ENCODE measurements at places on chromosomes 4 and X.
A peak's percentile ranks its signal among the peaks of the same experiment; 100 is the strongest.

GRCh38 chr4:74016068-74016467, 17.6 kb upstream of the CXCL5 start:
- no peak for DNase-seq

- no peak for DNase-seq
Measured at GRCh38 chrX:18026166-18026565, 165.1 kb upstream of the RAI2 start.

- no peak for DNase-seq
Measured at GRCh38 chr4:153962311-153963039, 173.6 kb upstream of the SFRP2 start.

DNA sequence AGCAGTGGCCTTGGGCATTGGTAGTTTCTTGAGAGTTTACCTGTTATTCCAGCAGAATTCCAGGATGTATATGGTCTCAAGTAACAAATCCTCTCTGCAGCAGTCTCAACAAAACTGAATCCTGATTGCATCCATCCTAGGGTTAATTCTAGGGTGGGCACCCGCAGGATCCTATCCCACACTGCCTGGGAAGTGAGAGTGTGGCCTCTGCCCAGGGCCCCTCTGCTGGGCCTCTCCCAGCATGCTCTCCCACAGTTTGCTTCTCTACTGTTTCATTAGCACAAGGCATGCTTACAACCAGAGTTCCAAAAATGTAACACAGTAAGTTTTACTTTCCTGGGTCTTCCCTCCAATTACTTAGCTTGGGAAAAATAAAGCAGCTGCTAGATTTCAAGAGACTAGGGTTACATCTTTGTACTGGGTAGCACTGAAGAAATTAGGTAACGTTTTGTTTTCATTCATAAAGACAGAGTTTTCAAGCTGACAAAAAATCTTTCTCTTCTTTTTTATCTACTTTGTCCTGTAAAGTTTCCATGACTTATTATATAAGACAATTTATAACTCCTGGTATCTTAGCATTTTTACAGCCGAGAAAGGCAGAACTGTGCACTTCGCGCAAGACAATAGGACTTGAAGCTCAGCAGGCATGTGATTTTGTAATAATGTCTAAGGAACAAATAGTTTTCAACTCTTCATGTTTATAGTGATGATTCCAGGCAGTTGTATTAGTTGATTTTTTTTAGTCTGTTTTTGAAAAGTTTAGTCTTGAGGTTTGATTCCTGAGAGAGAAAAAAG, 131.2 kb upstream of the PCDH18 start:
- no peak for DNase-seq

- no peak for DNase-seq
Measured at GRCh38 chr4:74624351-74625151, 169.8 kb downstream of the BTC start.

- DNase-seq, result no peak
Measured at GRCh38 chr4:1269209-1269608, 20.3 kb upstream of the CTBP1 start.

GRCh38 chr4:78749258-78749971, 26.7 kb upstream of the BMP2K start:
- DNase-seq, result no peak

DNA sequence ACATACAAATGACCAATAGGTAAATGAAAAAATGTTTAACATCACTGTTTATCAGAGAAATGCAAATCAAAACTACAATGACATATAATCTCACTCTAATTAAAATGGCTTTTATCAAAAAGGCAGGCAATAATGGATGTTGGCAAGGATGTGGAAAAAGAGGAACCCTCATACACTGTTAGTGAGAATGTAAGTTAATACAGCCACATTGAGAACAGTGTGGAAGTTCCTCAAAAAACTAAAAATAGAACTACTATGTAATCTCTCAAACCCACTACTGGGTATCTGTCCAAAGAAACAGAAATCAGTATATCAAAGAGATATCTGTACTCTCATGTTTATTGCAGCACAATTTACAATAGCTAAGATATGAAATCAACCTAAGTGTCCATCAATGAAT, 165.9 kb upstream of the HHIP start:
- no peak for DNase-seq

- DNase-seq, result no peak
Measured at GRCh38 chr4:157358439-157358838, 137.9 kb downstream of the GRIA2 start.

- no peak for DNase-seq
Measured at GRCh38 chr4:123741906-123742305, 345.3 kb downstream of the SPRY1 start.

DNA sequence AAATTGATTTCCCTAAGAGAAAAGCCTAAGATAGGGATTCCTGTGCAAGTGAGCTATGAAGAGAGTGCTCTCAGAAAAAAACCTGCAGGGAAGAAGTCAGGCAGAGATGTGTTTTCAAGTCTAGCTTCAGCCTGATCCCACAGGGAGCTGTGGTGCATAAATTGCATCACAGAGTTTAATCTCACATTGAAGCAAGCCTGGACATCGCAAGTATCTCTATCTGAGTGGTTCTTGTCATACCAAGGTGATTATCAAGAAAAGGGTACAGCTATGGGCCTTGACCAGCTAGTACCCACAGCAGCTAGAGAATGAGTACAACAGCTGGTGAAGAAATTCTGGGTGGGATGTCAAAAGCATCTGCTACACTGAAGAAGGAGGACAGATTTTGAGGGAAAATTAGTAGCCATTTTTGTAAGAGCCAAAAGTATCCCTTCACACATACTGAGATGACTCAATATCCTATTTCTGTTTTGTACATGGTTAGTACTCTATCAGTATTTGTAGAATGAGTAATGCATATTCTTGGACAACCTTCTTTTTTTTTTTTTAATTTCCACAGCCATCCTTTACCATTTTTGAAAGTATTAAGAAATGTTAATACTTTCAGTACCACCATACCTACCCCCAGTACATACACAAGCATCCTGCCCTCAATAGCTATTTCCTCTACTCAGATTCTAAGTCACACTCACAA, 708.9 kb downstream of the IL1RAPL1 start:
- DNase-seq, result no peak

DNA sequence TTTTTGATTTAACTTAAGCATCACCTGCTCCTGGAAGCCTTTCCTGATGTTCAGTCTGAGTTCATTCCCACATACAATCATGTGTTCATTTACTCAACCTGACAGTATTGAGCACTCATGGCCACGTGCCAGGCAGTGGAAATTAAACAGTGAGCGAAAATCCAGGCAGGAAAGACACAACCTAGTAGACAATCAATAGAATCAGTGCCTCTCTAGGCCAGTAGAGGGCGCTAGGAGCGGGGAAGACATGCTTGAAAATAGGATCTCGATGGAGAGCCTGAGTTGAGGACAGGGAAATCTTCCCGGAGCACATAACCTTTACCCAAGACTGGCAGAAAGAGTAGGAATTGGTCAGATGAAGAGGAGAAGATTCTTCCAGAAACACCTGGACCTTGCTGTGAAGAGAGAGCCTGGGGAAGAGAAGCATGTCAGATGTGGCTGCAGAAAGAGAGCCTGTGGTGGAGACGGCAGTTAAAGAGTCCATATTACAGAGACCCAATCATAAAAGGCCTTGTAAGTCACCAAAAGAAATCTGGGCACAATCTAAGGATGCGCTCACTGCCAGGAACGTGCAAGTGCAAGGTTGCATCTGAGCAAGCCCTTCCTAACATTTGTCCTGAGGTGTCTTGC, 103.5 kb downstream of the LDB2 start:
- peak; percentile 9 for DNase-seq

GRCh38 chr4:100588076-100588475, 70.3 kb upstream of the EMCN start:
- no peak for DNase-seq

DNA sequence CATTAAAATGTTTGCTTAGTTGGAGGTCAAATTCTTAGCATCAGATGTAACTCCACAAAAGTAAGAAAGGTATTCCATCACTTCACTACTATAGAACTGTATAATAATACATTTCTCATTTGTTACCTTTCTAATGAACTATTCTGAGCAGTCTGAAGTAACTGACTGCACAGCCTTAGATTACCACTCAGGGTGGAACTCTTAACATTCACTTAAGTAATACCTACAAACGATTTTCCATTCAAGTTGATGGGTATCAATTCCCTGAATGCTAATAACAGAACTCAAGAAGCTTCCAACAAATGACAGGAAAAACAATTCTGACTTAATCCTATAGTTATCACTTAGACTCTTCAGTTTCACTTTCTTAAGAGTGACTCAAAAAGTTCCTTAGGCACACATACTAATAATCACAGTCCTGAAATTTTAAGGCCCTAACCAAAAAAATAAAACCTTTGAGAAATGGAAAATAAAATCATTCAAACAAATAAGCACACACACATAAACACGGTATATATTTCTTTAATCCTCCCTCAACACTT, 20.9 kb downstream of the HNRNPD start:
- DNase-seq, result no peak

GRCh38 chrX:106599411-106599810, 12.4 kb upstream of the RADX start:
- DNase-seq, result no peak

- peak; percentile 71 for DNase-seq
Measured at GRCh38 chr4:663438-664428, 10.3 kb downstream of the ATP5ME start.

GRCh38 chrX:5829060-5829459, 399.6 kb downstream of the NLGN4X start:
- no peak for DNase-seq

DNA sequence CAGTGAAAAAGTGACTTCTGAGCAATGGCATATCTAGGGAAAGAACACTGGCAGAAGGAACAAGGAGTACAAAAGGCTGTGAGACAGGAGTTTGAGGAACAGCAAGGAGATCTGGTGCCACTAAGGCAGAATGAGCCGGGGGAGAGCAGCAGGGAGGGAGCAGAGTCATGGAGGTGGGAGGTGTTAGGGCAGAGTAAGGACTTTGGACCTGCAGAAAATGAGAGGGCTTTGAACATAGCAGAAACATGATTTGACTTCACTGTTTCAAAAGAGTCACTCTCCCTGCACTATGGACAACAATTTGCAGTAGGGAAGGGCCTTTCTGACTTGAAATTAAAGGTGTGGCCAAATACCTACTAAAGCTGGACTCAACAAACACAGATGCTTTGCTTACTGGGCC, 356.2 kb downstream of the ADGRL3 start:
- no peak for DNase-seq

DNA sequence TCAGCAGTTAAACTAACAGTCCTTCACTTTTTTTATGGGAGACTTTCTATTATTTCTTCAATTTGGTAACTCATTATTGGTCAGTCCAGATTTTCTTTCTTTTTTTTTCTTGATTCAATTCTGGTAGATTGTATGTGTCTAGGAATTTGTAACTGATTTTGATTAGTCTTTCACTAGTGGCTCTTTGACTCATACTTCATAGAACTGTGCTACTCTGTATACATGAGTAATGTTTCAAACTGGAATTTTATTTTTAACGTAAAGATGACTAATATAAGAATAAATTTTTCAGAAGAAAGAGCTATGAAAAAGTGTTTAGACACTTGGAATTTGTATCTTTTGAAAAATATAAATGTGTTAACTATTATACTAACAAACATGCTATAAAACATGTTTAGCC, 813.0 kb downstream of the TRAM1L1 start:
- no peak for DNase-seq

DNA sequence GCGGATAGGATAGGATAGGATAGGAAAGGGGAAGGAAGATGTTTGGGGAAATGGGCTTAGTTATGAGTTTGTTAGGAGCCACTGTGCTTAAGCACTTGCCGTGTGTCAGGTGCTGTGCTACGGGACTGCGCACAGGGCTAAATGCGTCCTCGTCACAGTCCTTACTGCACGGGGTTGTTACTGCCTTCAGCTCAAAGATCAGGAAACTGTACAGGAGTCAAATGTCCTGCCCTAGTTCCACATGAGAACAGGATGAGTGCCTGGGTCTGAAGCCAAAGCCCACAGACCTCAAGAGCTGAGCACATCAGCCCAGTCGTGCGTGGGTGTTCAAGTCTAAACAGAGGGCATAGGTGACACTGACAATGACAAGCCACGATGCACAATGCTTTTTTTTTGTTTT, 15.0 kb downstream of the ACSL1 start:
- DNase-seq, result no peak

- DNase-seq, result no peak
Measured at GRCh38 chr4:159823743-159824142, 720.9 kb downstream of the RAPGEF2 start.

DNA sequence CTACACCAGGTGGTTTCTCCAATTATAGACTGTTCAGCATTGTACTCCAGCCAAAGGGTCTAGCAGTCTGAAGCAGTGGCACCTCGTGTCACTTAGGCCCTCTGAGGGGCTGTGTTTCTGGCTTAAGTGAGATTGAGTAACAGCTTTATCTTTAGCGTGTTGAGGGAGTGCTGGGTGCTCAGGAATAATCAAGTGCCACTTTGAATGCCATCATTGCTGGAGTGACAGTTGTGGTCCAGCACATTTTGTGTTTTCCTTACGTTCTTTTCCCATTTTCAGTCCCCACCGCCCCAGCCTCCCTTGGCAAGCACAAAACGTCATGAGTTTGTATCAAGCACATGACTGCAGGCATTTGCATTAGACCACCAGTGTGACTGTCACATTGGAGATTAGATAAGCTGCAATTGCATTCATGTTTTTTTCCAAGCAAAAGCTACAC, 58.7 kb downstream of the FNIP2 start:
- DNase-seq, result no peak

GRCh38 chrX:73812256-73812655, 249.3 kb downstream of the CHIC1 start:
- DNase-seq, result no peak

- DNase-seq, result no peak
Measured at GRCh38 chrX:10512258-10512657, 108.1 kb downstream of the MID1 start.

DNA sequence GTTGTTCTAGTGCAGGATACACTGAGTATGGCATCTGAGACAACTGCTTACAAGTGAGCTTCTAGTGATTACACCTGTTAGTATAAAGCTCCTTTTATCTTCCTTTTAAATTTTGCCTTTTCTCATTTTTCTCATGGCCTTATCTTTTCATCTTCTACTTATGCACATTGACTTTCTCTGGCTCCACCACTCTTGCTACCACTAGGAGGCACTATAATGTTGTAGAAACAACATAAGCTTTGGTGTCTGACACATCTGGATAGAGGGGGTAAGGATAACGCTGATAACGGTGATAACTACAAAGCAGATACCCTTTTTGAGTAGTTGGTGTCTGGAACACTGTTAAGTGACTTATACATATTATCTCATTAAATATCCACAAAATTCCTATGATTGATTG, 187.4 kb upstream of the TEX13C start:
- no peak for DNase-seq

- DNase-seq, result no peak
Measured at GRCh38 chr4:140286456-140286855, 87.0 kb upstream of the SCOC start.

GRCh38 chr4:150250998-150251651, 172.9 kb downstream of the DCLK2 start:
- DNase-seq, result no peak

- no peak for DNase-seq
Measured at GRCh38 chr4:86981789-86982188, 47.0 kb downstream of the AFF1 start.

GRCh38 chr4:48027653-48028052, 11.1 kb downstream of the NIPAL1 start:
- DNase-seq, result no peak

GRCh38 chr4:76950956-76951671, 1.6 kb downstream of the SEPTIN11 start:
- no peak for DNase-seq

- no peak for DNase-seq
Measured at GRCh38 chrX:55908661-55909212, 191.2 kb downstream of the RRAGB start.
